ENCODE measurements at places on chromosomes 4 and X.

DNA sequence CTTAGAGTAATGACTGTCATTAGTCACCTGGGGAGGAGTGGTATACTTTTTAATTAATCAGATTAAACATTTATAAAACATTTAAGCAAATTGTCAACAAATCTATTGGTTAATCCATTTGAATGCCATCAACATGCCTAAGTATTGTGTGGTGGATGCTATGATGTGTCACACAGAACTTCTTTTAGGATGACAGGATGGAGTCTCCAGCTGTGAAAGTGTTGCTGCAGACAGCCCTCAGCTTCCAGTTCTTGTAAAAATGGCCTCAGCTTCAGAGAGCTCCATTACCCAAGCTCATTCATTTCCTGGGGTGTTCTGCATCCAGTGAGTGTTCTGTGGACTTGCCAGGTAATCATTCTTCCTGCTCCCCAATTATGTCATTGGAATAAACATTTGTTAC, 74.3 kb upstream of the CLNK start:
- no peak for DNase-seq

DNA sequence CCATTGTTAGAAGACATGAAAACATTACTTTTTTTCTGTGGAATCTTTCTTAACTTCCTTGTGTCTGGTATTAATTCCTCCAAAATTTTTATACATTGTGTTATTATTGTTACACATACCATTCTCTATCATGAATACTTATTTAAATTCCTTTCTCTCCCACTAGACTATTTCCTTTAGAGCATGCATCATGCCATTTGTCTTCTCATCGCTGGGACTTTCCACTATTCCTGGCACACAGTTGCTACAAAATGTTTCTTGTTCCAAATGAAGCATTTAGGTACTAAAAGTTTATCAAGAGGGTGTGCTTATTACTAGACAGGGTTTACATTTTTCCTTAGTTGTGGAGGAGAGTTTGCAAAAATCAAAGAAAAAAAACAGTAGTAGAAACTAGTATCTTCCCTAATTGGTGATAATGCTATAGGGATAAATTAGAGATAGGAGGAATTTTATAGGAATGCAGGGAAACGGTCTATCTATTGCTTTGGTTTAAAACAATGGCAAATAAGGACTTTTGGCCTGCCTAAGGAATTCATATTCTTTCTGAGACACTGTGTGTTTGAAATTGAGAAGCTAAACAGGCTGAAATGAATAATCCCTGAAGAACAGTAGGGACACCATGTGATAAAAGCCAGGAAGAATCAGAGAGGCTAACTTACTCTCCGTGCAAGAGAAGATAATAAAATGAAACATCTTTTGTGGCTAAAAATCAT, 187.5 kb upstream of the TBC1D9 start:
- no peak for DNase-seq

GRCh38 chrX:7614616-7615015, 228.4 kb upstream of the VCX start:
- no peak for DNase-seq

DNA sequence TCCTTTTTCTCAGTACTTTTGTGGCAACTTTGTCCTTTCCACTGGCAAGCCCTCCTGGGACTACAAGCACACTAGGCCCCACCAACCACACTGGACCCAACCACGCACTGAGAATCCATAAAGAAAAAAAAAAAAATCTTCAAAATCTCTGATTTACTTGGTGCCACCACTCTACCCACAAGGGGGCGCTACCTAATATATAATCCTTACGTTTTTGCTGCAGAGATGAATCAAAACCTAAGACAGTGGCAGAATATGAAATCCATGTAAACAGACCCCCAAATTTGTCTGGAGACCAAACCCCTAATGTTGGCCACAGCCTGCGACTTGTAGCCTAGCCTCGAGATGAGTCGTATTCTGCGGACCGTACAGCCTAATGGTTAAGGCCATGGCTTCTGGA, 63.5 kb upstream of the ARHGAP36 start:
- DNase-seq: peak; percentile 6

DNA sequence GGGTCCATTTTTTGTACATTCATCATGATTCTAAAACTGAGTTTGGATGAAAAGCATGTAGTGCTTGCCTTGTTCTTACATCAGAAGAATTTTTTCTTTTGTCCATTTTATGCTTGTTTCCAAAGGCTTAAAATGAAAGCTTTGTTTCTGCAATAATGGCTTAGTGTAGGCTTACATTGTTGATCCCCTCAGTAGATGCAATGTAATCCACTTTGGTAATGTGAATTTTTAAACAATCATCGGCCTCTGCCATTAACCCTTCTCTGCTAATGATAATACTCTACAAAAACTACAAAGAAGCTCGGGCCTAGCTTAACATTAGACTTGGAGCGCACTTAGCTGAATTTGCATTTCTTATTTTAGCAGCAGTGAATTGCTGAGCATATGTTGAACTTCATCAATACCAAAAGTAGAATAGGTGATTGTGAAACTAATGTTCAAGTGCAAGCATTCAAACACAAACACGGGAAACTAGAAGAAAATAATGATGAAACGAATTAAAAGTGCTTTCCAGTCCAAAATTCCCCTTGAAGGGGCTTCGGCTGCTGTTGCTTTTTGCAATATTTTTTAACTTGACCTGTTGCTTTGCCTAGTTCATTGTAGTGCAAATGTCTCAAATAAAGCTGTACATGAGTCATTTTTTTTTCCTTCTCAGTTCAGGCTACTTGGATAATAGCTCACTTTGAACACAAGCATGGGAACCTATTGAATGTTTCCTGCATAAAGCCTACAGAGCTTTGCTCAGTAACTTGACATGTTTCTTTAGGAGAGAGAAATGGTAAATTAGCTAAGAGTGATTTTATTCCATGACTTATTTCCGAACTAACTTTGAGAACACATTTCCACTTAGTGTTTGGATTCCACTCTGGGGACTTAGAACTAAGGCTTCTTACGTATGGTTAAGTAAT, 66.5 kb downstream of the SLIT2 start:
- no peak for DNase-seq

DNA sequence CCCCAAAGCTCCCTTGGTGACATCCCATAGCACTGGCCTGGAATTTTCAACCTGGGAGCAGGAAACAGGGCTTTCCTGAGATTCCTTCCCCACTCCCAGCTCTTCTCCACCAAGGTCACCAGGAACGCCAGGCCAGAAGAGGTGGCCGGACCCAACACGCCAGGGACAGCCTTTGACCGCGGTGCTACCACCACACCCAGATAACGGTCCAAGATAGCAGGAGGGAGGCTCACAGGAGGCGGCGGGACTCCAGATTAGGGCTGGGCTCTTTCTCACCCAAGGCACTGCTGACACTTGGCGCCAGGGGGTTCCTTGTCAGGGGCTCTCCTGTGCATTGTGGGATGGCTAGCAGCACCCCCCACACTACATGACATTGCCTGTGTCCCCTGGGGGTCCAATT, 22.9 kb downstream of the ZFYVE28 start:
- DNase-seq: no peak

- DNase-seq: no peak
These were observed 1216.3 kb upstream of the ADGRL3 start for GRCh38 chr4:59983852-59984251.

DNA sequence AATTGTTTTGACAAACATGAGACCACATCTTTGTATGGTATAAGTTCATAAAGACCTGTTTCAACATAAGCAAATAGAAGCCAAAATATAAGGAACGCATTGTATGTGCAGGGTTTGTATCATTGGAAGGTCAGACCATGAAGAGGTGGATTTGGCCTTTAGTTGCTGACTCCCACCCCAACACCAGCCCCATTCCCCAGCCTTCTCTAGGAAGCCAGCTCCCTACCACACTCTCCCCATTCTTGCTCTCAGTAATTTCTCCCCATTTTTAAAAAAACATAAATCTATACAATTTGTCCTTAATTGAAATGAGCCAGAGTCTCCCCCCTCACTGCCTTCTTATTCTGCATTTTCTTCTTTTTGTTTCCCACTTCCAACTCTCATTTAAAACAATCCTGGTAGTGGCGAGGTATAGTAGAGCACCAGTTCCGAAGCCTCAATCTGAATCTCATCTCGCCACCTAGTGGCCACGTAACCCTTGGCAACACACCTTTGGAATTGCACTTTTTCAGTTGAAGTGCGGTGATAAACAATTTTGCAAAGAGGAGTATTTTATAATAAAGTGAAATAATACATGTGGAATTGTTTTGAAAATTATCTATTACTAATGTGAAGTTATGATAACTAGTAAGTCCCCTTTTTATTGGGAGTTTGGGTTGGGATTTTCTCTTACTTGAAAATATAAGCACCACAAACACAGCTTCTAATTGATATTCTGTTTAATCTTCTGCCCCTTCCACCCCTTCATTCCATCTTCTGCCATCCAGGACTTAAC, 126.6 kb downstream of the ASB9 start:
- DNase-seq: peak; percentile 60

DNA sequence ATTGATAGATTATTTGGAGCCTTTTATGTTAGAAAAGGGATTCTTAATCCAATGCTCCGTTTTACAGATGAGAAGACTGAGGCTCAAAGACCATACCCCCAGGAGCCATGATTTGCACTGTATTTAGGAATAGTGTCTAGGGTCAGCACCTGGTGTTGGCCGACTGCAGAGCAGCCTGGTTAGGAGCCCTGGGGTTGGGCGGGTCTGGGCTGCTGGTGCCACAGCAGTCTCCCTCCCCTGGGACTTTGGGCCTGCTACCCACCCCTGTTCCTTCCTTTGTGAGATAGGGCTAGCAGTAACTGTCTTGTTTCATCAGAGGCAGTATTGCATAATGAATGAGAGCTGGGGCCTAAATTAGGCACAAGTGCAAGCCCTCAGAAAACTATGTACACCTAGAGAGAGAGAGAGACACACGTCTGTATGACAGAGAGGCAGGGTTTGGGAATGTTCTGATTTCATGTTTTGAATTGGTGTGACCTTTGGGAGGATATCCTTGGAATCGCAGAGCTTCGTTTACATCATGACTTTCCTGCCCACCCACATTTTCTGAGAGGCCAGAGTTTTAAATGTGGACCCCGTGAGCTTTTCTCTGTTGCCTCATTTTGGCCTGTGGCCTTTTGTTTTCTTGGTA, 111.7 kb downstream of the PTTG2 start:
- DNase-seq: no peak

GRCh38 chrX:13898083-13898482, 81.2 kb upstream of the GPM6B start:
- DNase-seq: peak; percentile 12

- no peak for DNase-seq
These were observed 1960.1 kb upstream of the ADGRL3 start for GRCh38 chr4:59240011-59240410.

GRCh38 chr4:116733370-116733769, 352.0 kb downstream of the TRAM1L1 start:
- DNase-seq: no peak

- no peak for DNase-seq
These were observed 119.6 kb upstream of the GNPDA2 start for GRCh38 chr4:44845993-44846392.

DNA sequence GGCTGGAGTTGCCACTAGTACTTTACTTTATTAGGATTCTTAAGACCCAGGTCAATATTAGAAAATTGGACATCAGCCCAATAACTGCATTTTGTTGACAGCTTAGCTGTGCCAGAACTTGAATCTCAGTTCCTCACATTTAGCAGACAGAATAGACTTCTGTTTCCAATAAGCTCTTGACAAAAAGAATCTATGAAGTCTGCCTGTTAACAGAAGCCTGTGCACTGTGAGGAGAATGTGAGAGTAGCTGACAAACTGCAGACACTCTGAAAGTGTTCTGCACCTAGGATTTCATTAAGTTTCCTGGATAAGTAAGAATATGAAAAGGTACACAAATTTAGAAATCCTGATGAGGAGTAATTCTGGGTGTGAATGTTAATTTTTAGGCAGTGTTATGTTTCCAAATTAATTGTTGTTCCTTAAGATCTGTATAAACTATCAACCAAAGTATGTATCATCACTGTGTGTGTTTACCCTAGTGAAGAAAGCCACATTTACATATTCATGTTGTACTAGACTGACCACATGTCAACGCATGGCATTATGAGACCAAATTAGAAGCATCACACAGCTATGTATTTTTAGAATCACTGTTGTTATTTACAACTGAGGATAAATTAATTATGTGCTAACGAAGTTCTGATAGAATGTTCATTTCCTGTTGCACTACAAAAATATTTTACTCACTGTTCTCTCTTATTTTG, 756.4 kb upstream of the IGFBP7 start:
- DNase-seq: no peak

DNA sequence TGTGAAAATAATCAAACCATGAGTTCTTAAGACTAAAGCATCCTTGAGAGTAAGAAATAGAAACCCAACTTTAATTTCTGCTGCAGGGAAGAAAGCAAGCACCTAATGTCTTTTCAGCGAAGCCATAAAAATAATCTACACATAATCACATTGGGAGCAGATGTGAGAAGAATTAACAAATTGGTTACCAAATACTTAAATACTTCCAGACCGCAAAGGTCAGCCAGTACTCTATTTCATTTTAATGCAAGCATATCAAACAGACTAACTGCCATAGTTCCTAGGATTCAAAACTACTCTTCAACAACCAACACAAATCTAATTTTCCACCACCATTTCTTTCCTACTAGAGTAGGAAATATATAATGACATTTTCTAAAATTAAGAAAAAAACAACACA, 144.8 kb upstream of the SLIT2 start:
- no peak for DNase-seq

DNA sequence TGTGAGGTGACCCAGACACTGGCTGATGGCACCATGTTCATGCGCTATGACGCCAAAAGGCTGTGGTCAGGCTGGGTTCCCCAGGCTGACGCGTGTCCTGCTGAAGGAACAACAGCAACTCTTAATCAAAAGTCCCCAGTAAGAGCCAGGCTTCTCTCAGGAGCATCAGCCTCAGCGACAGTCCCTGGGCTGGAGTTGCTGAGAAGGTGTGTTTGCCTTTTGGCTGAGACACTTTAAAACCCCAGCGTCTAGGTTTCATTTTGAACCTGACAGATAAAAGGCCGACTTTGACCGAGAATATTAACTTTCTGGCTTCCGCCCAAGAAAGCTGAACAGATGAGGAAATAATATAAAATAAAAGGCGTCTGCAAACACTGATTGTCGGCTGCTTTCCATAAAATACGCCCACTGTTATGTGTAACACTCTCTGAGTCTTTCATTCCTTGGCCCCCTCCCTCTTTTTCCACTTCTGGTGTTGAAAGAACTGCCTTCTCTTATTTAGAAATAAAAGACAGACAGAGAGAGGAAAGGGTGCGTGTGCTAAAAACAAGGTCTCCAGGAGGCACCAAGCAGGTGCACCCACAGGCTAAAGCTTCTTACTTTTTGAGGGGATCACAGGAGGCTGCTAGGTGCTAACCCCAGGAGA, 373.6 kb downstream of the MID1IP1 start:
- DNase-seq: peak; percentile 27
